ENCODE measurements at places on chromosomes 11 and 22.

DNA sequence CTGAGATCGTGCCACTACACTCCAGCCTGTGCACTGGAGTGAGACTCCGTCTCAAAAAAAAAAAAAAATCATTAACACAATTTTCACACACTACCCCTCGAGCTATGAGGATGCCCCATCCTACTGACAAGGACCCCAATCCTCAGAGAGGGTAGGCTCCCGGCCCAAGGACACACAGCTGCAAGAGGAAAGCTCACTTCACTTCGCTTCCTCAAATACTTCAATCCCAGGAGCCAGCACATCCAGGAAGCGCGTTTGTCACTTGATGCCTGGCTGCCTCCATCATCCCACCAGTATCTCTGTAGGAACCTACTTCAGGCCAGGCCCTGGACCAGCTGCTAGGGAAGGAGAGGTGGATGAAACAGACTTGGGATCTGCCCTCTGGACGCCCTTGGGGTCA lies 144.0 kb downstream of the CRYBB2 start:
- no peak for DNase-seq

- no peak for DNase-seq
Measured at GRCh38 chr11:68549789-68550484, 89.4 kb downstream of the PPP6R3 start.

- DNase-seq: no peak
Measured at GRCh38 chr22:26169315-26170111, at the start of gene SEZ6L. TSS of gene SEZ6L (plus strand) at chr22:26169462. CDS start at chr22:26169670, 208 bp downstream.

DNA sequence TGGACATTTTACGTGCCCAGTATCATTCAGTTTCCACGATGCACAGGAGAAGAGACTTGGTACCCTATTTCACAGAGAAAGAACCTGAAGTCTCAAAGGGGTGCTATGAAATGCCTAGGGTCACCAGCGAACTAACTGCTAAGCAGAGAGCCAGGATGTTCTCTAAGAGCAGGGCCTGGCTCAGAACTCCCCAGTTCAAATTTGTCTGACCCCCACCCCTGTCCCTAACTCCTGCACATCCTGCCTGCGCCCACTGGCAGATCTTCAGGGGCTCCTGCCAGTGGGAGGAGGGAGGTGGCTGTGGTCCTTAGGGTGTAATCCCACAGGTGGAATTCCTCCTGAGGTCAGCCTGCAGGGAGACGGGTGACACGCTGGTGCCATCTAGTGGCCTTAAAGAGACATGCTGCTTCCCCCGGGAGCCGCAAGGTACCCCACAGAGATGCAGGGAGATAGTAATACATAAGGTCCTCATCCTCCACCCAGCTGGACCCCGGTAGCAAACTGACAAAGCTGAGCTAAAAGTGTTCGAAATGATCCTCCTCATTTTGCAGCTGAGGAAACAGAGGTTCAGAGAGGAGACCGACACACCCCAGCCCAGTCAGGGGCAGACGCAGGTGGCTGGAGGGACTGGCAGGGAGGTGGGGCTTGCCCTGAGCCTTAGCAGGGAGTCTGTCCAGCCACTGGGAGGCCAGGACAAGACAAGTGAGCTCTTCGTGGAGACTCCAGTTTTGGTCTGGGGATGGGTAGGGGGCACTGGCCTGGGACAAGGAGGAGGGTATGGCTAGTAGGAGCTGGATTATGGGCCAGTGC lies 34.1 kb downstream of the MB start:
- peak; percentile 57 for DNase-seq

- no peak for DNase-seq
Measured at GRCh38 chr11:9823887-9824385, 160.1 kb downstream of the SWAP70 start.

DNA sequence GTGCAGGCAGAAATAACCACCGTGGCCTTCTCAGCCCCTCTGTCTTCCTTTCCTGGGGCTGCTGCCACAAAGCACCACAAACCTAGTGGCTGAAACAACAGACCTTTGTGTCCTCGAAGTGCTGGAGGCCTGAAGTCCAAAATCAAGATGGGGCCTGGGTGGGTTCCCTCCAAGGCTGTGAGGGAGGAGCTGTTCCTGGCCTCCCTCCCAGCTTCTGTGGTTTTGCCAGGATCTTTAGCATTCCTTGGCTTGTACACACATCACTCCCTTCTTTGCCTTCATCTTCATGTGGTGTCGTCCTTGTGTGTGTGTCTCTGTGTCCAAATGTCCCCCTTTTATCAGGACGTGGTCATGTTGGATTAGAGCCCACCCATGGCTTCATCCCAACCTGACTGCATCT lies 29.0 kb upstream of the PARVG start:
- no peak for DNase-seq

GRCh38 chr11:83641511-83641910 lies 355.3 kb upstream of the CCDC90B start:
- no peak for DNase-seq

DNA sequence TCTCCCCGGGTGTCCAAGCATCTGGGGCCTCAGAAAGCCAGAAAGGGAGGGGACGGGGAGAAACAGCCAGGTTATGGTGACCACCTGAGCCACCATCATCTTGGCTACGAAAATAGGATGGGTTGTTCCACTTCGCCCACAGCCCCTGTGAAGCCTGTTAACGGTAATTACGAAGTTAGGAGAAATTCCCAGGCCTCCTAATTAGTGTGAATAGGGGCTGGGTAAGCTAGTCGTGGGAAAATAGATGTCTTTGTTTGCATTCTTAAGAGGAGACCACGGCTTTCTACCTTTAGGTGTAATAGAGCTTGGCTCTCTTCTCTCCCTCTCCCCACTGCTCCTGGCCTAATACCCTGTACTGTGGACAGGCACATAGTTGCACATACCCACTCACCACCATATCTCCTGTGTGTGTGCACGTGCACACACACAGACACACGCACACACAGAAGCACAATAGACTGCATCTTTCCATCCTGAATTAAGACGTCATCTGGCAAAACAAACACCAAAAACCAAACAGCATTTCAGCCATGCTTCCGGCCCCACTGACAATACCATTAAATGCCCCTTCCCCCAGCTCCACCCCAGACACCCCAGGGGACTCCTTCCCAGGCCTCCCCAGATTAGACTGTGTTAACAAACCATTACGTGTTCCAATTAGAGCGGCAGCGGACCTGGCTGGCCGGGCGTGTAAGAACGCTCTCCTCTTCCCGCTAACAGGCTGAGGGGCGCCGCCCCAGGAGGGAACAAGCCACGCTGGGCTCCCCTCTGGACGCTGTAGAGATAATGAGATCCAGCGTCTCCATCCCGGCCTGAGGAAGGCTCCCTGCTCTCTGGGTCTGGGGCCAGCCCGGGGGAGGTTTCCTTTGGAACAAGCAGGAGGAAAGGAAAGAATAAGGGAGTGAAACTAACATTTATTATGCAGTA lies 72.8 kb downstream of the TP53I11 start:
- no peak for DNase-seq

- DNase-seq: no peak
Measured at GRCh38 chr11:71112990-71113389, 139.4 kb downstream of the SHANK2 start.

DNA sequence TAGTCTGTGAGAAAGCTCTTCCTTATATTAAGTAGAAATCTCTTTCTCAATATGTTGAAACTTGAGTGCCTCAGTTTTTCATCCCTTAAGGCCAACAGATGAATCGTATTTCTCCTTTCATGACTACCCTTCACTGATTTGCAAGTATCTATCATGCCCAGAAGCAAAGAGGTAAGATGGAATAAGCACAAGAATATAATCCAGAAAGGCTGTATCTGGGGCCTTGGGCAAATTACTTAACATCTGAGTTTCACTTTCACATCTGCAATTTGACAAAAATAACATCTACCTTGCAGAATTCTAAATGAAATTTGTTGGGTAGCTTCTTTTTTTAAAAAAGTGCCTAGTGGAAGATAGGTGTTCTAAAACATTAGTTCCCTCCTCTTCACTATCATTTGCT lies 552.4 kb upstream of the ANO5 start:
- no peak for DNase-seq

GRCh38 chr11:9362393-9362863 lies 22.0 kb upstream of the IPO7 start:
- DNase-seq: no peak

GRCh38 chr11:106961518-106961917 lies 56.8 kb downstream of the GUCY1A2 start:
- no peak for DNase-seq

- no peak for DNase-seq
Measured at GRCh38 chr11:128693416-128693712, 508 bp upstream of the FLI1 start.

GRCh38 chr11:45500451-45500850 lies 165.0 kb downstream of the CHST1 start:
- DNase-seq: no peak

GRCh38 chr11:10590218-10590915 lies 21.9 kb upstream of the LYVE1 start:
- no peak for DNase-seq

GRCh38 chr11:6604081-6604626 lies 580 bp downstream of the ILK start:
- peak; percentile 51 for DNase-seq

GRCh38 chr11:30789270-30789669 lies 203.1 kb upstream of the MPPED2 start:
- no peak for DNase-seq

DNA sequence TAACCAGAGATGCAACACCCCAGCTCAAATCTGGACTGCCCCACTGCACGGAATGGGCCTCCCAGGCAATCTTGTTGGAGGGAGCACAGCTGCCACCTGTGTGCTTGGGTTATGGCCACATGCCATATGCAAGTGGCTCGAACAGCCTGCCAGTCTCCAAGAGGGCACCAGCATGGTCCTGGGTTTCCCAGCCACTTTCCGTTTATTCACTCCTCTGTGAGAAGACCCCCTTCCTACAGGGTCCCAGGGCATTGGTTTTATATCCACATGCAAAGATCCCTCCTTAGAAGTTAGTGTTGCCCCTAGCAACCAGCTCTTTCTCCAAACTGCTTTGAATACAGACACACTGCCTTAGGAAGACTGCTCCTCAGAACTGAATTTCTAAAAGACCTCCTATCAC lies 487.8 kb downstream of the BUD13 start:
- no peak for DNase-seq

DNA sequence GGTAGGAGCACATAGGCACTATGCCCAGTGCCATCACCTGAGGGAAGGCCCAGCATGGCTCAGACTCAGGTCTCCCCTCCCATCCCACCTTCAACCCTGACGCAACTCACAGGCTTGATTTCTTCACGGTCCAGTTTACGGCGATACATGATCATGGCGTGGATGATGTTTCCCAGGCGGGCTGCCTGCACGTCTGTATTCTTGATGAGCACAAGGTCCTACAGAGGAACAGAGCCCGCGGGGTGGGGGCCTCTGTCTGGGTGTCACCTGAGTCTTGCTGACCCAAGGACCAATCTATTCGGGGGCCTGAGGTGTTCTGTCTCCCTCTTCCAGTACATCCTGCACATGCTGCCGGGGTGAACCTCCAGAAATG lies 3.9 kb downstream of the CPT1B start:
- no peak for DNase-seq

DNA sequence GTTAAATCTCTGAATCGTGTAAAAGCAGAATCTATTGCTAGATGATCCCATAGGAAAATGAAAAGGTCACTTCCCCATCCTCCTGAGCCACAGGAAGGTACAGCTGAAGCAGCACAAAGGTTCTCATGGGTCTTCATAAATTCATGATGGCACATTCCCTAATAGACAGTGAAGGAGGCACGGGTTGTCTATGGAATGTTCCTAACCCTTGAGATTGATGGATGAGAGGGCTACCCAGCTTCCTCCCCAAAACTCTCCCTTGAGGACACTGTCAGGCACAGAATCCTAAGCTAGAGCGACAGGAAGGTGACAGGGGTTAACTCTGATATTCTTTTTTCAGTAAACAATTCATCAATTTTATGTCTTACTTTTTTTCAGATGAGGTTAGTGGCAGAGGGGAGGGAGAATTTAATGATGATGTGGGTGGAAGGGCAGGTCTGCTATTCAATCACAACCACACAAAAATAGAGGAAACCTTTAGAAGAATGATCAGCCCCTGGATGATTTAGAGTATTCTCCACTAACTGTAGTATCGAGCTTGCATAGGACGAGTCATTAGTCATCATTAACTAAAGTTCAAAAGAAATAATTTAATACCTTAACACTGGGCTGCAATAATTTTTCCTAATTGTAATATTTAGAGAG lies 33.1 kb downstream of the SEZ6L start:
- no peak for DNase-seq

DNA sequence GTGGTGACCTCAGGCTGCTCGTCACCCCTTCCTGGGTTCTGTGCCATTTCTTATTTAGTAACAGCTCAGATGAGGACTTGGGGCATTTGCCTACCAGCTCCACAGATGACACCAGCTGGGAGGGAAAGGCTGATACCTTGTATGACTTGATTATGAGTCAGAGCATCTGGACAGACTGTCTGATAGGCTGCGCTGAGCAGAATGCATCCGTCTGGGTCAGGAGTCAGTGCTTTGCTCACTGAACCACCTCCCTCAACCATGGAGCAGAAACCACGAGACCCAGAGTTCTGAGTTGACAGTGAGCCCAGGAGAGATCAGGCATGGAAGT lies 6.8 kb downstream of the ST14 start:
- DNase-seq: no peak

DNA sequence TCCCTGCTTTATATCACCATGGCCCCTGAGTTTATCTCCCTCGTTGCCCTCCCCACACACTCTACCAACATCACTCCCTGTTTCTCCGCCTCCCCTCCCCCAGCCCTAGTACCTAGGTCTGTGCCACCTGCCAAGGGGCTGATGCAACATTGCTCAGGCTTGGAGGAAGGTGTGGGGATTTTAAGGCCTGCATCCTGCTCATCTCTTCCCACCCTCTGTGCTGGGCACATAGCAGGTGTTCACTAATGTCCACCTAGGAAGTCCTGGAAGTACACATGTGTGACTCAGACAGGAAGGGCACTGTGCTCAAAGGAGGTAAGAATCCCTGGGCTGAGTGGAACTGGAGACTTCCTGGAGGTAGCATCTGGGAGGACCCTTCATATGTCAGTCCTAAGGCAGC lies 37.0 kb downstream of the PDE2A start:
- DNase-seq: no peak

DNA sequence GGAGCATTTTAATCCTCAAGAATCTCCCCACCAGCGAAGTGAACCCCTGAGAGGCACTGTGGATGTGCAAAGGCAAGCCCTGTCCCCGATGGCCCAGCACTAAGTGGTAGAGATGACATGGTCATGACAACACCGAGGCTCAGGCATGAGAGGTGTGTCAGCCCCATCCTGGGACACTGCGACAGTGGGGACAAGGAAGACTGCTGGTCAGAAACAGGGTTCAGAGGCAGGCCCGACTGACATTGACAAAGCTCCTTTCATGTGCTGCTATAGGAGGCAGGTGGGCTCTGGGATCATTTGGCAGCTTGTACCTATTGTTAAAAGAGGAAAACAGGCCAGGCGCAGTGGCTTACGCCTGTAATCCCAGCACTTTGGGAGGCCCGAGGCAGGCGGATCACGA lies 54.3 kb upstream of the MYEOV start:
- DNase-seq: no peak

GRCh38 chr11:131807876-131808275 lies 437.5 kb downstream of the NTM start:
- no peak for DNase-seq

- no peak for DNase-seq
Measured at GRCh38 chr11:11349870-11350337, 3.1 kb downstream of the CSNK2A3 start.

- no peak for DNase-seq
Measured at GRCh38 chr11:25981998-25982397, 349.9 kb upstream of the ANO3 start.

GRCh38 chr11:44884056-44884455 lies 66.6 kb downstream of the TP53I11 start:
- DNase-seq: no peak

Measured in stimulated activated CD4-positive, alpha-beta T cell treated with anti-CD3 and anti-CD28 coated beads, Interleukin-4, amount 100 ng/mL, for 24 hours (primary cell).